Placental pericyte (primary cell): ENCODE measurements at places on chromosomes 3 and 15. TPM values are rescaled to one million over a fixed set of nuclear protein-coding genes. Genes with fewer than 3 reads are reported as not detected.

SLC28A1 gene
- total RNA-seq, result not detected in 2 replicates

ISLR2 gene
- total RNA-seq, result under 0.01 and 0.72 TPM in 2 replicates

XCR1 gene
- total RNA-seq, result not detected in 2 replicates

TEX9 gene
- 0.88 and 2.6 TPM in 2 replicates for total RNA-seq

TLR9 gene
- not detected in 2 replicates for total RNA-seq

CKMT1A gene
- not detected in 2 replicates for total RNA-seq

EOMES gene
- total RNA-seq, result not detected in 2 replicates

RTP3 gene
- total RNA-seq, result not detected in 2 replicates

IQCF5 gene
- not detected in 2 replicates for total RNA-seq

MYZAP gene
- total RNA-seq, result 1.1 and 1.3 TPM in 2 replicates

GOLGA6D gene
- total RNA-seq, result not detected in 2 replicates

HYAL3 gene
- 1.8 and 2.4 TPM in 2 replicates for total RNA-seq

OSTN gene
- 3.4 TPM in 1 of 2 replicates, not detected in the other for total RNA-seq

ACTL6A gene
- 50.1 and 66.1 TPM in 2 replicates for total RNA-seq

AADAC gene
- total RNA-seq, result 0.22 and 0.43 TPM in 2 replicates

MIX23 gene
- total RNA-seq, result 17.3 and 27.3 TPM in 2 replicates

SPATA16 gene
- total RNA-seq, result not detected in 2 replicates

SNX22 gene
- under 0.01 and 0.14 TPM in 2 replicates for total RNA-seq

AKAP13 gene
- 76.8 and 120 TPM in 2 replicates for total RNA-seq

LRRC31 gene
- total RNA-seq, result not detected in 2 replicates

ACTC1 gene
- under 0.01 and 1.4 TPM in 2 replicates for total RNA-seq

MYL3 gene
- 0.22 TPM in 1 of 2 replicates, not detected in the other for total RNA-seq

ANKUB1 gene
- total RNA-seq, result not detected in 2 replicates

NR2C2 gene
- 22.3 and 38.4 TPM in 2 replicates for total RNA-seq

ANKRD34C gene
- not detected in 2 replicates for total RNA-seq

CADPS gene
- 6.3 and 17.3 TPM in 2 replicates for total RNA-seq

INO80 gene
- total RNA-seq, result 19.7 and 31.2 TPM in 2 replicates

WDR49 gene
- total RNA-seq, result not detected in 2 replicates

CLDN16 gene
- 0.22 and 0.29 TPM in 2 replicates for total RNA-seq

KLHDC8B gene
- 17.8 and 41.6 TPM in 2 replicates for total RNA-seq
